ENCODE measurements at places on chromosomes 3 and 15.

GRCh38 chr3:74137790-74138189 is 476.7 kb downstream of the CNTN3 start:
- no peak for DNase-seq

DNA sequence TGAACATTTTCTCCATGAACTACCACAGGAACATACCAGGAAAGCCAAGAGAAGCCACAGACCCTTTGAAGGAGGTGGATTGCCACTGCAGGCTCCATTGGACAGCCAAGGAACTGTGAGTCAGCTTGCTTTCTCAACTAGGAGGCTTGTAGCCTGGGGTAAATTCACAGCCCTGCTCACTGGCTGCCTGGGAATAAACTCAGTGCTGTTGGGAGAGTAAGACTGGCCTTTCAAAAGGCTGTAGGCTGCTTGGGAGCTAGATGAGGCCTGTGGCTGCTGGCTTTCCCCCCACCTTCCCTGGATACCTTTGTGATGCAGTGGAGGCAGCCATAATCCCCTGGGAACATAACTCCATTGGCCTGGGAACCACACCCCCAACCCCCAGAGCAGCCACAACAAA is 223.5 kb upstream of the RBMS3 start:
- no peak for DNase-seq

GRCh38 chr3:126307591-126308393 is 49.4 kb downstream of the KLF15 start:
- DNase-seq, result no peak

DNA sequence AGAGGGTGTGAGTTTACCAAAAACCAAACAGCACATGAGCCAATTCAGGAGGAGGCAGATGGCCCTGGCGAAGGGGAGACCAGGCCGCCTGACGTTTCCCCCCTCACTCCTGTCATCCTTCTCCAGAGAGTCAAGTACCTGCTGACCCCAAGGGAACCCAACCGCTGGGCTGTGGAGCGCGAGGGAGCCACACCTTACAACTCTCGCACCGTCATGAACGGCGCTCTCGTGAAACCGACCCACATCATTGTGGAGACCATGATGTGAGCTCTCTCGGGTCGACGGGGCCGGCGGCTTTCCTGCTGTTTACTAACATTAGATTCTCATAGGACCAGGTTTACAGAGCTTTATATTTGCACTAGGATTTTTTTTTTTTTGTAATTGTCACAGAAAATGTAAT is 55.4 kb downstream of the GRIP2 start:
- no peak for DNase-seq

DNA sequence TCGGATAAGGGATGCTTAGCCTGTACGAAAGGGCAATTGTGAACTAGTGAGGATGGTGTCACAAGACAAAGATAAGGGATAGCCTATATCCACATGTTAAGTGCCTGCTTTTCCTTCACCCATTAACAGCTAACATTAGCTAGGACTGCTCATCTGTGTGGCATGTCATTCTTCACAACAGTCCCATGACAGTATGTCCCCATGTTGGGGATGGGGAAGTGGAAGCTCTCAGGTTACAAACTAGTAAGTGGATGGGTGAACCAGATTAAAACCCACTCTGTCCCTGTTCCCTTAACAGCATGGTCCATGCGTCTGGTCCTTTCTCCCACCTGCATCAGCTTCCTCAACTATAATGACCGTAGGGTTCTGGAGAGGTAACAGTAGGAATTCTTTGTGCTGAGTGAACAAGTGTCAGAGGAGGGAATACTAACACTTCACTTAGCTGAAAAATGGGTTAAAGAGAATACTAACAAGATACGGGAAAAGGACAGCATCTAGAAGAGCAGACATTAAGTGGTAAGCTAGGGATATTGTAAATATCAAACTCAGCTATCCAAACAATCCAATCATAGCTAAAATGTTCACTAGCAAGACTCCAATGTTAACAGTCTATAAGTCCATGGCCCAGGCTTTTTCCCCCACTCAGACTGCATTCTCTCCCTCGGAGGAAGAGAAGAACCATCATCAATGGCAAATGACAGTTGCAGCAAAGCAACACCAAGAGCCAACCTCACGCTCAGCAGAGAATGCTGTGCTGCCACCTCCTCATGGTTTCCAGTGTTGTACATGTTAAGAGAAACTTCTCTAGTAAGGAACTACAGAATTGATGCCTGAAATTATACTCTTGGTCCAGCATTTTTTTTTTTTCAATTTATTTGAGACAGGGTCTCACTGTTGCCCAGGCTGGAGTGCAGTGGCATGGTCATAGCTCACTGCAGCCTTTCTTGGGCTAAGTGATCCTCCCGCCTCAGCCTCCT is 5.0 kb downstream of the RPLP1 start:
- DNase-seq, result no peak

DNA sequence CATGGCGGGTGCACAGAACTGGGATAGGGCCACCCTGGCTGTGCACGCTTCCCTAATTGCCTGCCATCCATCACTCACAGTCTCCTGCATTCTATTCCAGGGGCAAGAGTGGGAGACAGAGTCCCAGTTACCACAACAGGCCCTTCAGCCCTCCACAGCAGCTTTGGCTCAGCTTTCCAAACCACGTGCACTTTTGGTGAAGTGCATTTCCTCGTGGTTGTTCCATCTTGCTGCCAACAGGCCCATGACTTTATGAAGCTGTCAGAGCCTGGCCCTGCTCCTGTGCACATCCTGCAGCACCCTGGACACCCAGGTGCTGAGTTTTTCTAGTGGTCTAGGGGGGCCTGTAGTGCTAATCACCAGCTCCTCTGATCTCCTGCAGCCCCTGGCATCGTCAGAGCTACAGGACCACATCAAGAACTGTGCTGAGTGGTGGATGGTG is 110.2 kb downstream of the ADCY5 start:
- DNase-seq, result no peak

- no peak for DNase-seq
Observed at GRCh38 chr3:113662824-113663223, 33.6 kb downstream of the USF3 start.

GRCh38 chr15:59221511-59222505 is 15.2 kb downstream of the LDHAL6B start:
- DNase-seq, result no peak

GRCh38 chr3:104746056-104746455 is 620.7 kb upstream of the ALCAM start:
- DNase-seq, result no peak

DNA sequence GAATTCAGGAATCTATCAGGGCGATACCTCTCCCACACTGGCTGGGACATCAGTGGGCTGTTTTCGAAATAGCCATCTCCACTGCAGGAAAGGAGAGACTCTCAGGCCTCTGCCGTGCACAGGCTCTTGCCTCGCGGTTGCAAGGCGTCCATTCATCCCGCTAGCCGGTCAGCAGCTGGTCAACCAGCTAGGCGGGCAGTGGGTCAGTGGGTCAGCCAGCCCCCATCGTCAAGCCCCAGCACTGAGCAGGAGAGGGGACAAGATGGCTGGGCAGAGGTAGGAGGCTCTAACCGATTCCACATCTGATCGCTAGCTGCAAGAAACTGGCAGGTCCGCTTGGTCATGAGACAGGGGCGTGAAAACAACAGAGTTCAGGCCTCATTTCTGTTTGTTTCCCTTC is 45.1 kb downstream of the MUC4 start:
- no peak for DNase-seq

GRCh38 chr3:30475038-30475808 is 131.2 kb upstream of the TGFBR2 start:
- DNase-seq, result no peak

DNA sequence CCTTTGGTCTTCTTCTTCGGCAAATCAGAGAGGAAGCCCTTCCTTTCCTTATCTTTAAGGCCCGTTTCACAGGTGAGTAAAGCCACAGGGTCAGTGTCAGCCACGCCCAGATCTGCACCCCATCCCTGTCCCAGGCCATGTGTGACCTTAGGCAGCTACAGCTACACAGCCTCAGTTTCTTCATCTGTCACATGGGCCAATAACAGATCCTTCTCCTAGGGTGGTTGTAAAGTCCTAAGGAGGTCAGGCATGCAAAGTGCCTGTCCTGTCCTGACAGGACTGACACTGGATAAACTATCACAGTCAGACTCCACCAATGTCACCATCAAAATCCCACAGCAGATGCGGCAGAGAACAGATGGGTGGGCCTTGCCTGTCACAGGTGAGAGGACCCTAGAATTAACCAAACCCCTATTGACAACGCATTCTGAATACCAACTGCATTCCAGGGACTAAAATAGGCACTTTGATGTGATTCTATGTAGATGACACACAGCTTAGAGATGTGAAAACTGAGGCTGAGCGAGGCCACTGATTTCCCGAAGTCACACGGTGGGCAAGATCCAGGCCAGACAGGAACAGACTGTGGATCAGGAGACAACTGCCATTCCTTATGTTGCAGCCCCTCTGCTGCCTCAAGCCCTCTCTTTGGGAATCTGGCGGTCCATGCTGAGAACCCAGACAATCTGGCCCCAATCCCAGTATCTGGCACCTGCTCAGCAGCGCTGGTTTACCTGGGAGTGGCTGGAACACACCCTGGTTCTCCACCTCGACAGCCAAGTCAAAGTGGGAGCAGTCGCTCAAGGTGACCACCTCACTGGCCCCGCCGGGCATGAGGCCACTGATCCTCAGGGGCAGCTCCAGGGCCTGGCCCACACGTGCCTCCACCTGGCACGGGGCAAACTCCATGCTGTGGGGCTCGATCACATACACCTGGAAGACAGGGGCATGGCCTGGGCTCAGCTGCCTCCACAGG is 48.7 kb downstream of the NUP210 start:
- no peak for DNase-seq

DNA sequence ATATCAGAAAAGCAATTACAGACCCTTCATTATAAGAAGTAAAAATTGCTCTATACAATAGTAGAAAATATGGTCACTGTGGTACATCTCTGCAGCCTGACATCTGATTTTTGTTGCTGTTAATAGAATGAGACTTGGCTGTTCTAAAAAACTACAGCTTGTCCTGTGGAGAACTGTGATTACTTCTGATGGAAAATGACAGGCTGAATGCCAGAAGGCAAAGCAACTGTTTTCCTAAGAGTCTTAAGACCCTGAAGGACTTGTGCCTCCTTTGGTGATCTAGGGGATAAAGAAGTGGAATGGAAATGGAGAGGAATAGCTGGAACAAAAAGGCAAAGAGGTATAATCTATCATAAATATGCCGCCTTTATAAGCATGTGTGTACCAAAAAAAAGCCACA is 314.8 kb downstream of the BCHE start:
- no peak for DNase-seq

DNA sequence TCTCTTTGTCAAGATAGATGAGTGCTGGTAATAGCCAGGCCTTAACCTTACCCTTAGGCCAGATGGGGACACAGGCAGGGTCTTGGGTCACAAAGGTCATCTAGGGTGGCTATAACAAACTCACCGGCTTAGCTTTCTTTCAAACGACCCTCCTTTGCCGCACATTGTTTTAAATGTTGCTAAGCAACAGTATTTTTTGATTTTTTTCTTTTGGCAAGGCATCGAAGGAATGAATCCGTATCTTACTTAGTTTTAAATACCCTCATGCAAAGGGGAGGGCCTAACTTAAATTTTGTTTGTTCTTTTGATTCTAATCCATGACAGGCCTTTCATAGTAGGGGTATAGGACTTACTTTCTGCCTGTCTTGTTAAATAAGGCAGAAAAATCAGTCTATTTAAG is 35.2 kb downstream of the ITPR1 start:
- no peak for DNase-seq

DNA sequence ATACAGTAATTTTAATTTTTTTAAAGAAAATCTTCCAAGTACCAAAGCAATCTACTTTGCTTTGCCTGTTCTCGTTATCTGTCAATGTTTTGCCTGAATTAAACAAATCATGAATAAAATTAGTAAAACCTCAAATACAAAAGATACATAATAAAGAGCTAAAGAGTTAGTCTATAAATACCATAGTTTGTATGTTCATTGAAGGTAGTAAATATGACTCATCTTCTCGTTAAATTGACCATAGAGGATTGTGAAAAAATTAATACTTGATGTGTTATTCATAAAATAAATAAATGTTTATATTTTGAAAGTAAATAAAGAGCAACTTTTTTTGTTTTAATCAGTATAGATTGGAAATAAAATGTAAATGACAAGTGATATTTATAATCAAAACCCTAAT is 246.5 kb upstream of the PLSCR5 start:
- no peak for DNase-seq

DNA sequence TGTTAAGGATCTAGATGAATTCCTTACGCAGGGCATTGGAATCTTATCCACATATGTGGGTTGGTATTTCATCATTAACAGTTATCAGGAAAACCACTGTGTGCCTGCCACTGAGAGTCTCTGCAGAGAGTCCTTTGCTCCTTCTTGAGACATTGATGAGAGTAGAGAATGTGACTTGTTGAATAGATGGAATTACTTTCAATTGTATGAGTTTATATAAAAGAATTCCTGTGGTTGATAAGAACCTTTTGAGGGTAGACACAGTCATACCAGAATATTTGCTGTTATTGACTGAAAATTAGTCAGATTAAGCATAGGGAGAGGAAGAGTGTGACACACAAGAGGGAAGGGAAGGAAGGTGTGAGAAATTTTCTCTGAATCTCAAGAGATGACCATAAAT is 30.8 kb downstream of the ARHGEF26 start:
- no peak for DNase-seq

DNA sequence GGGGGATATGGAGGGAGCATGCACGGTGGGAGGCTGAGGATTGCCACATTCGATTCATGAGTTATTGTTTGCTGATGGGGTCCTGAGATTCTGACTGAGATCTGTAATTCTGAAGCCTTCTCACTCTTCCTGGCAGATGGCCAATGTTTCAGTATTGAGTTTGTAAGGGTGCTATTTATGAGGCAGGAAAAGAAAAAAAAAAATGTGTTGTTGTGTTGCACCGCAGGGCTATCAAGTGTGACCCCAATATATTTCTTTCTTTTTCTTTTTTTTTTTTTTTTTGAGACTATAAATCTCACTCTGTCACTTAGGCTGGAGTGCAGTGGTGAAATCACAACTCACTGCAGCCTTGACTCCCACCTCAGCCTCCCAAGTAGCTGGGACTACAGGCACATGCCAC is 3.2 kb upstream of the SENP2 start:
- no peak for DNase-seq

- DNase-seq, result no peak
Observed at GRCh38 chr15:73928971-73929627, 2.8 kb downstream of the LOXL1 start.

GRCh38 chr3:62954580-62954979 is 79.4 kb upstream of the CADPS start:
- DNase-seq, result no peak

DNA sequence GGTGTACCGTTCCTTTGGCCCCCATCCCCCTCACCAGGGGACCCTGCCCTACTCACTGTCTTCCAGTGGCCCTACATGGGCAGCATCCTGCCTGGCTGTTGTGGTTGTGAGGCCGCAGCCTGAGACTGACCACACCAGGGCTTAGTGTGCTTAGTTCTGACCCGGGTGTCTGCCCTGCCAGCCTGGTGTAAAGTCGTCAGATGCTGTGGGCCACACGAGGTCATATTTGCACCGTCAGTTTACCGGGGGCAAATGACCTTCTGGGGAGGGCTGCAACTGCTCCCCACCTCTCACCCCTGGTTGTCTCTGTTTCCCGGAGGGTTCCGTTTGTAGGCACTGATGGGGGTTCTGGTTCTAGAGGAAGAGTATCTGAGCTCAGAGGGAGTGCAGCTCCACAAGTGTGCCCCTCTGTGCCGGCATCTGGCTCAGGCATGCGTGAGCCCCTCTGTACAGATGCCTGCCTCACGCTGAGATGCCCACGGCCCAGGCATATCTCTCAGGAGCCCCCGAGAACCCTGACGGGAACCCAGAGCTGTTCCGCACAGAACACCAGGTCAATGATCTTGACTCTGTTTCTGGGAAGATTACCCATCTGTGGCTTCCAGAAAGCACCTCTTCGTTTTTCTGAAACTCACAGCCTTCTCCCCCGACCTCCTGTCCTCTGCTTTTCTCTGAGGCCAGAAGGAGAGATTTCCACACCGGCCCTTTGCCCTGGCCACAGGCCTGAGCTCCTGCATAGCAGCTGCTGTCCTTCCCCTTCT is 19.2 kb downstream of the KLF13 start:
- no peak for DNase-seq
